ENCODE measurements at places on chromosomes 3 and 15.

- DNase-seq: no peak
Observed at GRCh38 chr3:127542441-127542952, 48.0 kb downstream of the TPRA1 start.

DNA sequence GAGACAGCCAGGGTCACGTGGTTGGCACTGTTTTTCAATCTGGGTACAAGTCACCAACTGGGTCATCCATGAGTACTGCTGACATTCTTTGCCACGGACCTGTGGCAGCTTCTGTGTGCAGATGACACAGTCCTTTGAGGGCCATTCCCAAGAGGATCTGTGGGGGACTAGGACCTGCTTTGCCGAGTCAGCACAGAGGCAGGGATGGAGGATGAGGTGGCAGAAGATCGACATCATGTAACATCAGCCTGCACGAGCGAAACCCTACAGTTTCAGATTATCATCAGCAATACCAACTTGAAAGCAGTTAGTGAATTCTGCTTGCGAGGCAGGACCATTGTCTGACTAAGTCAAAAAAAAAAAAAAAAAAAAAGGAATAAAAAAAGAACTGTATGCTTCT, 227.7 kb downstream of the FOXP1 start:
- no peak for DNase-seq

DNA sequence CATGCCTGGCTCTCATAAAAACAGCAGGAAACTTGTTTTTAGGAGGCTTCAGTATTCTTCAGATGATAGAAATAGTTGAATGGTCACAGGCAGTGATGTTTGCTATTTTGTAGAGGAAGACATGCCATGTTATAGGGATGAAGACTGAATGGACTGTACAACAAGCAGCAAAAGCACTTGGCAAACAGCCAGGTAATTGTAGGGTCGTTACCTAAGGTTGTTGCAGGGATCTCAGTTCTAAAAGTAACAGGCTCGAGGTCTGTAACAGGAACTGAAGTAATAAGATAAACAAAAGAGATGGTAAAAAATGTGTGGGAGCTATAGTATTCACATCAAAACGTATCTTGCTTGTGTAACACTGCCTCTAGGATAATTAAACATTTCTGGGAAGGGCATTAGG, 116.3 kb downstream of the TFG start:
- no peak for DNase-seq

- DNase-seq: no peak
Observed at GRCh38 chr3:186213946-186214345, 105.1 kb upstream of the ETV5 start.

DNA sequence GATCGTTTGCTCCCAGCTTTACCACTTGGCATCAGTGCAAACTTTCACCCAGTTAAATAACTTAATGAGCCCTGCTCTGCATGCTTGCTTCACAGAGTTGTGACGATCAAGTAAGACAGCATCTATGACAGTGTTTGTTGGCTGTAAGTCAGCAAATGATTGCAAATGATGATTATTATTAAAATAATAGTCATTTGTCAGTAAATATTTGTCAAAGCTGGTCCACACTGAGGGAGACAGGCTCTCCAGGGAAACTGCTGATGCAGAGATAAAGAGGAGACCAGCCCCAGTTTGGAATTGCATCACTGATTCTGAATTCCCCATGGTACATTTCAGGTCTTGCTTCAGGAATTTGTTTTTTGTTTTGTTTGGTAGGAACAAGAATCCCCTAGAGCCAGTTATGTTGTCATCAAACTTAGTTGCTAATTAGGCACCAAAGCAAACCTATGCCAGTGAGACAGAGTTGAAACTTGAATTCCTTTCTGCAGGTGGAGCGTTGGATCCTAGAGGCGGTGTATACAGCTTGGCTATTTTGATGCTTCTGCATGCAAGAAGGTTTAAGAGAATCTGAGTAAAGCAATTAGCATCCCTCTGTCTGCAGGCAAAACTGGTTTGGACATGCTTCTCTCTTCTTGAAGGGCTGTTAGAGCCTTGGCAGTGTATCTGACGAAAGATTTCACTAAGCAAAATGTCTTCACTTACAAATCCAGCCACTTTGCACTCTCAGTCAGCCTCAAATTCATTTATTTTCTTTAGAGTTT, 338.6 kb upstream of the TPRG1 start:
- no peak for DNase-seq

GRCh38 chr3:64188810-64189560, 36.3 kb downstream of the PRICKLE2 start:
- DNase-seq: no peak

- DNase-seq: no peak
Observed at GRCh38 chr15:76964157-76964556, 30.8 kb upstream of the PSTPIP1 start.

DNA sequence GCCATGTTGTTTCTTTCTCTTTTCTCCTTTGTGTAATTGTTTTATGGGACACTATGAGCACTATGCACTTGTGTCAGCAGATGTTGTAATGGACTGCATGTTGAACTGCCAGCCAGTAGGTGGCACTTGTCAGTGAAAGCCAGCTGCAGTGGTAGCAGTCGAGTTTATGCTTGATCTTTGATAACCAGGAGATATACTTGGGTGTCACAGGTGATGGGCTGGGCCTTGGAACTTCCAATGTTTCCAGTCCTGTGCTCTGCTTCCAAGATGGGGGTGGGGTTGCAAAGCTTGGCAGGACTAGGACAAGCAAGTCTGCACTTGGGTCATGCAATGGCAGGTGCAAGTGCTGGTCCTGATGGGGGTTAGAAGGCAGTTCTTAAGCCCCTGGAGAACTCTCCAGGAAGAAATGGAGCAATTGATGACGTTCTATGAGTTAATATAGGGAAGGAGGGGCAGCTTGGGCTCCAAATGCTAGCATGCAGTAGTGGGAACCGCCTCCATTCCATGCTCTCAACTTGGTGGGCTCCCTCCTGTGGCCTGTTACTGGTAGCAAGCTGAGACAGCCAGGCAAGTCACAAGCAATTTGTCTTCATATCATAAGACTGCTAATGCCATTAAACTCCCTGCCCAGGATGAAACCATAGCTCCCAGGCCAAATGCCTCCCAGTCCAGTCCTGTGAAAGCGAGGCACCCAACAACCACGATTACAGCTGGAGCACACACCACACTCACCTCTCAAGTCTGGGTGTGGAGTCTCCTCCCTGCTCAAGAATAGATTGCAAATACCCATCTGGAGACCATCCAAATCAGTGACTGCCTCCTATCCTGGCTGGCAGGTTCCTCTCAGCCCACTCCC, 287.2 kb downstream of the CGGBP1 start:
- peak; percentile 24 for DNase-seq

GRCh38 chr3:82707035-82707434, 945.6 kb upstream of the GBE1 start:
- DNase-seq: no peak

- DNase-seq: no peak
Observed at GRCh38 chr3:56813653-56813960, 11.9 kb upstream of the ARHGEF3 start.

DNA sequence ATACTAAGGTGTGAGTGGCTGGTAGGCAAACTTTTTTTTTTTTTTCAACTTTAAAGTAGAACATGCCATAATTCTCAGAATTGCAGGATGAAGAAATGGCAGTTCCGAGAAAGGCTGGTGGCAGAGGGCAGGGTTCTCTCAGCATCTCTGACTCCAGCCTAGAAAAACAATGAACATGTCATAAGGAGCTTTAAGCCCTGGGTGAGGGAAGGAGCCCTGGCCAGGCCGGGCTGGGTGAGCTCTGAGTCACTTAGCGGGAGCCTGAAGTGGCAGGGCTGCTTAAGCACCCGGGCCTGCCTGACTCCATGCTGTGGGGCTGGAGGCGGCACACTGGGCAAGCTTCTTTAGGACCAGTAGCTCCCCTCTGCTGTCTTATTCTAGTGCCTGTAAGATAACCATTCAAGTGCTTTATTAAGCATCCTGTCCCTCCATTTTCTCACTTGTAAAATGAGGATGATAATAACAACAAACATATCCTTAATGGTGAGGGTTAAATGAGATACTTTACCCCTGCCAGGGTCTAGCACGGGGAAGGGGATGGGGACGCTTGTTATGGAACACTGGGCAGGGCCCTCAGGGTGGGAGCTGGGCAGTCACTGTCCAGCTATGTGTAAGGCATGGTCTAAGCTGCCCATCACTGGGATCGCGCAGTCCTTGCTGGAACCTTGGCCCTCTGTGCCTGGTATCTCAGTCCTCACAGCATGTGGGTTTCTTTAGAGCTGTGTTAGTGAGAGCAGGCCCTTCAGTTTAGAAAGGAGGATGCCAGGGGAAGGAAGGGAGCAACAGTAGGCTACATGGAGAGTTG, 18.4 kb downstream of the SMAD6 start:
- no peak for DNase-seq

DNA sequence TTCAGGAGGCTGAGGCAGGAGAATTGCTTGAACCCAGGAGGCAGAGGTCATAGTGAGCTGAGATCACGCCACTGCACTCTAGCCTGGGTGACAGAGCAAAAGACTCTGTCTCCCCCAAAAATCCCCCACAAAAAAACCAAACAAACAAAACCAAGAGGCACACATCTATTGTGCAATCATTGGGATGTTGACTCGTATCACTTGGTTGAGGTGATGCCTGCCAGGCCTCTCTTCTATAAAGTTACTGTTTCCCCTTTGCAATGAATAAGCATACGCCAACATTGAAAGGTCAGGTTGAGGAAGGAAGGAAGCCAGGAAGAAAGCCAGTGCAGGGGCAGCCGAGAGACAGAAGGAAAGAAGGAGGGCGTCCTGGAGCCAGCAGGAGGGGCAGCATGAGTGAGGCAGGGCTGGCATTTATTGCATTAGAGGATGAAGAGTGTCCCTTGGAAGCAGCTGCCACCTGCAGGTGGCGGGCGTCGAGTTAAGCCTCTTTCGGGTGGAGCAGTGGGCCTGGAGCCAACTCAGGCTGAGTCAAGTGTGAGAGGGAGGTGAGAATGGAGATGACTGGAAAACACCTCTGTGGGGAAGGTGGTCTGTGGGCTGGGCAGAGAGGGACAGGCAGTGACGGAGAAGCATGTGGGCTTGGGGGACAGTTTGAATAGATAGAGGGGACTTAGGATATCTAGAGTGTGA, 8.3 kb upstream of the CSPG4 start:
- DNase-seq: peak; percentile 49

GRCh38 chr3:99869621-99870020, 52.0 kb downstream of the CMSS1 start:
- no peak for DNase-seq

DNA sequence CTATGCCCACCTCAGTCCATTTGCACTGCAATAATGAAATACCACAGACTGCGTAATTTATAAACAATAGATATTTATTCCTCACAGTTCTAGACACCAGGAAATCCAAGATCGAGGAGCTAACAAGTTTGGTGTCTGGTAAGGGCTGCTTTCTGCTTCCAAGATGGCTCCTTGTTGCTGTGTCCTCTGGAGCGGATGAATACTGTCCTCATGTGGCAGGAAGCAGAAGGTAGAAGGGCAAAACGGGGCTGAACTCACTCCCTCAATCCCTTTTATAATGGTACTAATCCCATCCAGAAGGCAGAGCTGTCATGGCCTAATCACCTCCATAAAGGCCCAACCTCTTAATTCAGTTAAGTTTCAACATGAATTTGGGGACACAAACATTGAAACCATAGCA, 75.3 kb downstream of the P2RY1 start:
- no peak for DNase-seq

DNA sequence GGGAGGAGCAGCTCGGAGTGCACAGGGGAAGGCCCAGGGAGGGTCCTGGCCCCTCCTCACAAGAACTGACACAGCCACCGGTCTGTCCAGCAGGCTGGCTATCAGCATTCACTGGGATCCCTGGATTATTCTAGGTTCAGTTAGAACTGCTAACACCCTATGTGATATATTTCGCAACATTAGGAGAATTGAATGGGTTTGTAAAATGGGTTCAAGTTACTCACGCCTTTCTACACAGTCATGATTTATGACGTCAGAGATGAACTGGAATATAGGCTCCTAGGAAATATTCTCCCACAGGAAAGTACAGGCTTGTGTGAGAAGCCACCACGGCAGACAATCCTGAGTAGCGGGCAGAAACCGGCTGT, 969 bp upstream of the BSN start:
- DNase-seq: no peak

DNA sequence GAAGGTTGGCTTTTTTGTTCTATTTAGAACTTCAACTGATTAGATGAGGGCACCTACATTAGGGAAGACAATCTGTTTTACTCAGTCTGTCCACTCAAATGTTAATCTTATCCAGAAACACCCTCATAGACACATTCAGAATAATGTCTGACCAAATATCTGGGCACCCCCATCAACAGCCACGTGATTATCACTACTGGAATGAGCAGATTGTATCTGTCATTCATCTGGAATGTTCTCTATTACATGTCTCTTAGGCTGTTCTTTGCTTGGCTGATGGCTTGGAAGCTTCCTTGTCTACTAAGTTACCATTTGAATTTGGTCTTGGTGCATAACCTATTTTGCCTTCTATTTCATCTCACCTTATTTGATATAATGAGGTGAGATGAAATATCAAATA, 15.7 kb upstream of the LRRC58 start:
- no peak for DNase-seq

DNA sequence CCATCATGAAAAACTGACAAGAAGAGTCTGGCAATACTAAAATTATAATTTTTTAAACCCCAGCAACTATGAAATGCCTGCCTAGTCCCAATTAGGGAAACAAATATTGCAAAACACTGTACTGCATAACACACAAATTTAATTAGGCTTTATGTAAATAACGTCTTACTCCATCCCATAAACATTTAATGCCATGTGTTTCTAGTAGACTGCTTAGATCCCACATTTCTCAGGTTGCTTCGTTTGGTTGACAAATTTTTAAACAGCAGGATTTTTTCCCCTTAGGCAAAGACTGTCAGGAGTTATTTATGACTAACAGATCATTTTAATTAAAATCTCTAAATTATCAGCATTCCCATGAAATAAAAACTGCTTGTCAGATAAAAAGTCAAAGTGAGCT, 29.9 kb downstream of the EIF2AK4 start:
- no peak for DNase-seq

DNA sequence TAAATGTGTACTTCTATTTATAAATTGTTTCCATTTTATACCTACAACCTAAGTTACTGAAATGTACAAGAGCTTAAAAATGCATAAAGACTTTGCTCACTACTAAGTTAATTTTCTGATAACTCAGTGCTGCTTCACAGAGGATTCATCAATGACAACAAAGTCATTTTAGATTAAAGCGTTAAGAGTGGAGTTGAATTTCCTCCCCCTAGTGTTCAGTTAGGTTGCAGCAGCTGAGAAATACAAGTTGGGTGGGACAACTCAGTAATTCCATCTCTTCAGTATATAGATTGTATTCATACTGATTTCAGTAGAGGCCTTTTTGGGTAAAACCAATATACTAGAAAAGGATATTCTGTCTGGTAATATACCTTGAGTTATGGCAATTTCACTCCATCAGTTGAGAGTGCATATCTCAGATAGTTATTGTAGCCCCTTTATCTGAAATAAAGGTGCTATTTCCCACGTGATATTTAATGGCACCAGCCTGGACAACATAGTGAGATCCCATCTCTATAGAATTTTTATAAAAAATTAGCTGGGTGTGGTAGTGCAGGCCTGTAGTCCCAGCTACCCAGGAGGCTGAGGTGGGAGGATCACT, 6.9 kb upstream of the RPL35A start:
- DNase-seq: peak; percentile 41

DNA sequence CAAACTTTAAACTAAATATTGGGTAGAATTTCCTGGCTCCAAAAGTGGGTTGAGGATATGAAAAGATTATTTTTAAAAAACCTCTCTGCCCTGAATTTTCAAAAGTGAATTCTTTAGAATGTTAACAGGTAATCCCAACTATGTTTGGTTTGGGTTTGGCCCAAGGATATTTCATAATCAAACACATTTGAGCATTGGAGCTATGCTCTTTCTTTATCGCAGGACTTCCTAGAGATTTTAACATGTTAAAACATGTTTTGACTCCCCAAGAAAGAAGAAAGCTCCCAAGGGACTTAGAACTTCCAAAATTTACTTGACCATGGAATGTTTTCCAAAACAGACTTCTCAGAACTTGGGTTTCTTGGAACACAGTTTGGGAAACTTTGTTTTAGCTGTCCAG, 75.6 kb upstream of the SYNPR start:
- no peak for DNase-seq

All from germinal center (tissue), 1 donor.